ENCODE measurements at places on chromosomes 3 and 15.

- no peak for DNase-seq
Measured at GRCh38 chr3:11807686-11808085, 39.0 kb downstream of the TAMM41 start.

- no peak for DNase-seq
Measured at GRCh38 chr3:169071003-169071402, 592.5 kb downstream of the MECOM start.

GRCh38 chr3:75110741-75111140 lies 496.3 kb upstream of the CNTN3 start:
- no peak for DNase-seq

DNA sequence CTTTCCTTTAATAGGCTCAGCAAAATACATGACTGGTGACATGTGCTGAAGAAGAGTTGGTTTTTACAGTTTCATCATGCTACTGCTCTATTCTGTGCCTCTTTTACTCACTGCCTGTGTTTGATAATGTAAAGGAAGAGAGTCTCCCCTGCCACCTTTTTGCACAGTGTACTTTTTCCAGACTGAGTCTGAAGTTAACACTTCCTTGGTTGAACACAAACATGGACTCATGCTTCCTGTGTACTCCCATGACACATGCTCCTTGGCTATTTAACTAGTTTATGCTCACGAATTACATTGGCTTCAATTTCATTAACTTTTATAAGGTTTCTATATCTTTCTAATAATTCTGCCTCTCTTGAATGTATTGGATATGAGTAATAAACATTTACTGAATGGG lies 396.1 kb downstream of the VGLL3 start:
- no peak for DNase-seq

DNA sequence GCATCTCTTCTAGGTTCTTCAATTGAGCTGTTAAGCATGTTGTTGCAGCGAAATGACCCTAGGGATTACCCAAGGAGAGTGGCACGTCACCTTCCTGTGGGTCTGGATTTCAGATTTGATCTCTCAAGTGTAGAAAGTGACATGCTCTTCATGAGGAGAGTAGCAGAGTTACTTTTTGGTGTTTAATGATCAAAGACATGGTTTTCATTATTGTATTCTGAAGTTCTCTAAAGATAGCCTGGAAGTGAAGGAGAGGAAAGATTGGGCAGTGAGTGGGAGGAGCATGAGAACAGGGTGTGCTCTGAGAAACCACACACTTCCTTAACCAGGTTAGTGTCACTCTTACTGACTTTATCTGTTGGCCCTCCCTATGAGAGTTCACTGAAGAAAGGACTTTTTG lies 153.6 kb downstream of the AKAP13 start:
- DNase-seq, result no peak

- no peak for DNase-seq
Measured at GRCh38 chr3:56780936-56781335, 20.8 kb downstream of the ARHGEF3 start.

GRCh38 chr3:9467451-9467850 lies 70.0 kb downstream of the SETD5 start:
- DNase-seq, result no peak

- DNase-seq, result no peak
Measured at GRCh38 chr3:129603561-129603942, 2.9 kb downstream of the PLXND1 start.

GRCh38 chr3:170772175-170772574 lies 97.8 kb downstream of the RPL22L1 start:
- DNase-seq, result no peak

- no peak for DNase-seq
Measured at GRCh38 chr3:140053794-140054193, 118.8 kb downstream of the CLSTN2 start.

DNA sequence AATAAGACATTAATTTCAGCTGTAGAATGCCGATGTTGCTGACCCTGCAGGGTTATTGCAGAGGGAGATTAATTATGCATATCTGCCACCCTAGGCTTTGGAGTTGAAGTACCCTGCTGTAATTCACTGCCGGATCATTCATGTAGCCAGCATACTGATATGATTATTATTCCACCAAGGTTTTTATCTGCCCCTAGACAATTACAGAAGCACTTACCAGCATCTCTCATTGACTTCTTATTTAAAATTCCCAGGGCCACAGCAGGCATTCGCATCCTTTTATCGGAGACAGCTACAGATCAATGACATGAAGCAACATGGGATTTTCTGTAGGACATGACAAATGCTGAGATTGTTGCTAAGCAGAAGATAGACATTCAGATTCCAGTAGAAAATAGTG lies 31.3 kb downstream of the IL1RAP start:
- DNase-seq, result no peak

- DNase-seq, result no peak
Measured at GRCh38 chr15:76986743-76987142, 8.2 kb upstream of the PSTPIP1 start.

DNA sequence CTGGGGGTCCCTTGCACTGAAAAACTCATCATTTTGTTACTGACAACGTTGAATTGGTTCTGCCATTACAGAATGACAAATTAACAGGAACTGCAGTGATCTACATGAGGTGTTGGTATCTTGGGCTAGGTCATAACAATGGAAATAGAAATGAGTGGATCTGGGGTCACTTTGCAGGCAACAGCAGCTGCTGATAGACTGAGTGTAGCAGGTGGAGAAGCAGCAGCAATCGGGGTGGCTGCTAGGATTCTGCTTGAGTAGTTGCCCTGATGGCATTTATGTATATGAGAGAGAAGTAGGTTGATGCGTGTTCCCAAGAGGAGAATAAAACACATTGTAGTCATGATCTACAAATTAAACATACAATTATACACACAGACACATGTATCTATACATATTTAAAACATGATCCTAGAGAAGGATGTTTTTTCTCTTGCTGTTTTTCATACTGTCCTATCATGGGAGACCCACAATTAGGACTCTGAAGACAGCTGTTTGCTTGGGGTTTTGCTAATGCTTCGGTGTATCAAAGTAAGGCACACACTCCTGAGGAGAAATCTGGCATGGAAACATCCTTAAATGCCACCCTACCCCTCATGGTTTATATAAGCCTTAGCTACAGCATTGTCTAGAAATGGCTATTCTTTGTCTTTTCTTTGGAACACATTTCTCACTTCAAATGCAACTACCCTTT lies 15.8 kb upstream of the THBS1 start:
- no peak for DNase-seq

- no peak for DNase-seq
Measured at GRCh38 chr15:79071901-79072300, 18.7 kb downstream of the RASGRF1 start.

- no peak for DNase-seq
Measured at GRCh38 chr3:196889844-196890708, 22.4 kb downstream of the SENP5 start.

DNA sequence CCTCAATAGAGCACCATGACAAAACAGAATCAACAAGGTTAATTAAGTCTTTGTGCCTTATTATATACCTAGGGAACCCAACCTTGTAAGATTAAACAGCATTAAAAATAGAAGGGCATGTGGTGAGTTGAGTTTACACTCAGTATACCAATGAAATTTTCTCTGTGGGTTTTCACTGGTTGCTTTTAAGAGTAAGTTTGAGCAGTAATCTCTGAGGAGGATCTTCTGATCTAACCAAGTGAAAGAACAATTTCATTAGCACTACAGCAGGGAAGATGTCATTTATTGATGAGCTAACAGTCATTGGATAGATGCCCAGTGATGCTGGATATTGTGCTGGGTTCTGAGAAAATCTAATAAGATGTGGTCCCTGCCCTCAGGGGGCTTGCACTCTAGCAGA lies 26.9 kb upstream of the AKAP13 start:
- DNase-seq, result no peak

GRCh38 chr3:22704571-22705354 lies 498.4 kb upstream of the UBE2E2 start:
- no peak for DNase-seq

DNA sequence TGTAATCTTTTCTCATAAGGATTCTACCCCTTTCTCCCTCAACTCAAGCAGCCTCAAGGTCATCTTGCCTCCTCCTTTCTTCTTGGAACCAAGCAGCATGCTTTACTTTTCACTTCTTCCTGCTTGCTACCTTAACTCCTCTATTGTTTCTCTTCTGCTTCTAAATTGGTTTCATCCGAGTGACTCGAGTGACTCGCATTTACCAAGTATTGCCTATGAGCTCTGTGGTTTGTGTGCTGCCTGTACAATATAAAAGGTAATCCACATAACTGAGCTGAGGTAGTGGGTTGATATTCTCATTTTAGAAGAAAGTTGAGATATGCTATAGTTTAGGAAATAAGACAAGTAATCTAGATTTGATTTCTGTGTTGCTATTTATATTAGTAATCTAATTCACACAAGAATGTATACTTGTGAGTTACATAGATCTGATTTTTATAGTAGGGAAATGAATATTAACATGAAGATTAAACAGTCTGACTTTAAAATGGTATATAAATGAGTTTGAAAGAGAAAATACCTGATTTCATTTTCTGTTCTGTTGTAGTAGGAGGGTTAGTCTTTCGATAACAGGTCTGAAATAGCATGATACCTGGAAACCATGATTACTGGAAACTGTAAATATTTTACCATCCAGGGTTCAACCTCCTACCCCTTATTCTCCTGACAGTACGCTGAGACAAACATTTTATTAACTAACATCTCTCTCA lies 5.5 kb downstream of the HHLA2 start:
- DNase-seq, result no peak

- no peak for DNase-seq
Measured at GRCh38 chr3:155861476-155862183, 7.4 kb upstream of the SLC33A1 start.

- no peak for DNase-seq
Measured at GRCh38 chr15:69538379-69538778, 85.8 kb downstream of the RPLP1 start.

DNA sequence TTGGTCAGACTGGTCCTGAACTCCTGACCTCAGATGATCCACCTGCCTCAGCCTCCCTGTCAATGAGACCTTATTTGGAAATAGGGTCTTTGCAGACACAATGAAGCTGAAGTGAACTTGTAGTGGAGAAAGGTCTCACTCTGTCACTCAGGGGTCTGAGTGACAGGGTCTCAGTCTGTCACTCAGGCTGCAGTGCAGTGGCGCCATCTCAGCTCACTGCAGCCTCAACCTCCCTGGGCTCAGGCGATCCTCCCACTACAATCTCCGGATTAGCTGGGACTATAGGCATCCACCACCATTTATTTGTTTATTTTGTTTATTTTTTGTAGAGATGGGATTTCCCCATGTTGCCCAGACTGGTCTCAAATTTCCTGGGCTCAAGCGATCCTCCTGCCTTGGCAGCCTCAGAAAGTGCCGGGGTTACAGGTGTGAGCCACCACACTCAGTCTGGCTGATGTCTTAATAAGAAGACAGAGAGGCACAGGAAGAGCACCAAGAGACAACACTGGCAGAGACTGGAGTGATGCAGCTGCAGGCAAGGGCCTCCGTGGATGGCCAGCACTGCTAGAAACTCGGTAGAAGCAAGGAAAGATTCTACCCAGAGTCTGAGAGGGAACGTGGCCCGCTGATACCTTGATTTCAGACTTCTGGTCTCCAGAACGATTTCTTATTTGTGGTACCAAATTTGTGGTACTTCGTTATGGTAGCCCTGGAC lies 26.2 kb upstream of the RAF1 start:
- DNase-seq, result no peak

GRCh38 chr3:125440559-125440955 lies 65.4 kb upstream of the ZNF148 start:
- DNase-seq, result no peak

DNA sequence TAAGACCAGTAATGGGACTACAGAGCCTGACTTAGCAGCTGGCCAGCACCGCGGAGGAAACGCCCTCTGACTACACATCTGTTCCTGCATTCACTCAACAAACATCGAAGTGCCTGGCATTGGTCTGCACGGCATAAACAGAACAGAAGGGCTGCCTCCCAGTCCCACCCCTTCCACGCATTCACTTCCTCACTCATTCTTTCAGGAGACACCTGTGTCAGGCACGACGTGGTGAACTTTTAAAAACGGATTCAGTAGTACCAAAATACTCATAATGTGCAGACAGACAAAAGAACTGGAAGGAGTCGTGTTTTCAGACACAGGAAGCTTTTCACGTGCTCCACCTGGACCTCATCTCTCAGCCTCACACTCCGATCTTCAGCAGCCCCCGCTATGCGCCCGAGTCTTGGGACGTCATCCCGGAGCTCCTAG lies 123.3 kb downstream of the XXYLT1 start:
- no peak for DNase-seq

DNA sequence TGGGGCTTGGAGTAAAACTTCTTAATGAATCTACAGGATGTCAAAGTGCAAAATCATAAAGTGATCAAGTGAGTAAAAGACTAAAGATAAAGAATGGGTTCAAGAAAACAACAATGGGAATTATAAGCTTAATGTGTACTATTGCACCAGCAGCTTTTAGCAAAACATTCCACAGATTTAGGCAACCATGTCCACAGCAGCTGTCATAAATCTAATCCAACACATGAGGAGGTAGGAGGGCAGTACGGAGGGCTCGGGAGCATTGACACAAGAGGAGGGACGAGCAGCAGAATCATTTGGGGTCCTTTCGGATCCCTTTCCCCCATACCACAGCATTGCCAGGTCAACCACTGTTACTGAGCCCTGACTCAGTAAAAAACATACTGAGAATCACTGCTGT lies 464.3 kb upstream of the WNT5A start:
- DNase-seq, result no peak

DNA sequence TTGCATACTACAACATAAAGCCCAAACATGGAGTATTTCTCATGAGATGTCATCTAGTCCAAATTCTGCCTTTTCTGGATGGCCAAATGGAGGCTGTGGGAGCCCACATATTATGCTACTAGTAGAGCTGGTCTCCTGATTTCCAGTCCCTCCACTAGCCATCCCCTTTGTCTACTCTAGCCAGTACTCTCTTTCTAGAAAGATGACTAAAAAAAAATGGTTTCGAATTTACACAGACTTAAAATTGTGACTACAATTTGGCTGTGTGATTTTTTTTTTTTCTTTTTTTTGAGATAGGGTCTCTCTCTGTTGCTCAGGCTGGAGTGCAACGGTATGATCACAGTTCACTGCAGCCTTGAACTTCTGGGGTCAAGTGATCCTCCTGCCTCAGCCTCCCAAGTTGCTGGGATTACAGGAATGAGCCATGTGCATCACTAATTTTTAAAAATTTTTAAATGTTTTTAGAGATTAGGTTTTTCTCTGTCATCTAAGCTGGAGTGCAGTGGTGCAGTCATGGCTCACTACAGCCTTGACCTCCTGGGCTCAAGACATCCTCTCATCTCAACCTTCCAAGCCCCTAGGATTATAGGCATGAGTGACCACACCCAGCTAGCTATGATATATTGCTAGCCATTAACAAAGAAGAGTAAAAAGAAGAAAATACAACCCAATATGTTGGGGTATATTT lies 273.9 kb downstream of the ADAMTSL3 start:
- no peak for DNase-seq
